ENCODE measurements at places on chromosomes 16 and 17. TPM values are rescaled to one million over a fixed set of nuclear protein-coding genes. Genes with fewer than 3 reads are reported as not detected.

DNA sequence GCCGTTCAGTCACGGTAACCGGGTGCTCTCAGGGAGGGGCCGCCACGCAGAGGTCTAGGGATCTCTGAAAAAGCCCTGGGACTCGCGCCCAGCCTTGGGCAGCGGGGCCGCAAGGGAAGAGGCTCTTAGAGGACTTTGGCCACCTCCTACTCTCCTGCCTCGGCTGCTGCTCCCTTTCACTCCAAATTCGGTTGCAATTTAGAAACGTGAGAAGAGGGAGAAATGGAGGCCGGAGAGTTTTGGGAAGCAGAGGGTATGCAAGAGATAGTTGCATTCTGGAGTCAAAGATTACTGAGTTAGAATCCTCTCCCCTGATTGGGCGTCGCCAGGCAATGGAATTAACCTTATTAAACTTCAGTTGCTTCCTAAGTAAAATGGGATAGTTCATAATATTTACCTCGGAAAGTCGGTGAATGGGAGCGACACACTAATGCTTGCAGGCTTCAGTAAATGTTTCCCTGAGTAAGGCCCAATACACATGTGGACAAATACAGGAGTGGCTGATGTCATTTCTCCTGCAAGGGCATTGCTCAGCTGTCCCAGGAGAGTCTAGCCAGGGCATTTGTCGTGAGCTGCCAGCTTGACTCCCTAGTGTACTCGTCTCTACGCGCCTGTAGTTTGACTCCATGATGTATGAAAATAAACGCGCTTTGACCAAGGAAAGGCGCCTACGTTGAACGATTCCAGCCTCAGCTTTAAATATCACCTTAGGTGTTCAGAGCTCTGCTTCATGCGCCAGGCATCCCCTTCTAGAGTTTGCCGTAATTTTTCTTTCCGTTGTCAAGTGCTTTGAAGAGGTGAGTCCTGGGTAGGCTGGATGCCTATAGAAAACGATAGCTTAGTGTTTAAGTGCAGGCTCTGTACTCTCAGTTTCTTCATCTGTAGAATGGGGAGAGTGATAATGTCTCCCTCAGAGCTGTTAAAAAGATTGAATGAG, 667 bp downstream of the OGFOD1 start:
- DNase-seq: no peak

GRCh38 chr17:46995841-46996571, 17.0 kb upstream of the RPRML start:
- DNase-seq: no peak

GRCh38 chr17:7750321-7750821, 32.8 kb downstream of the DNAH2 start:
- DNase-seq: no peak

- peak; percentile 75 for DNase-seq
Observed at GRCh38 chr17:1532836-1533602, 16.6 kb upstream of the INPP5K start.

DNA sequence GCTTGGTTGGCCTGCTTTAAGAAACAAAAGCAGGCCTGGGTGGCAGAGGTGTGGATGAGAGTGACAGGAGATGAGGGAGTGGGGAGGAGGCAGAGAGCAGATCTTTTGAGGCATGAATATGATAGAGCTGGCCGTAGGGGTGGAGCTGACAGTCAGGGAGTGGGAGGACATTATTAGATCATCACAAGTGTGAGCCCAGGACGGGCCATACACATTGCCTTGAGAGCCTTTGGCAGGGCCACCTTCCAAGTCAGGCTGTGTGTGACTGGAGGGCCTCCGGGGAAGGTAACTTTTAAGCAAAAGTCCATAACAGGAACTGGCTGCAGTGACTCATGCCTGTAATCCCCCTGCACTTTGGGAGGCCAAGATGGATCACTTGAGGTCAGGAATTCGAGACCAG, 26.3 kb downstream of the GINS3 start:
- no peak for DNase-seq

GRB7 gene
- total RNA-seq: 42.4 TPM

- no peak for DNase-seq
Observed at GRCh38 chr17:8062435-8062806, 23.6 kb downstream of the ALOX15B start.

TBC1D3E gene
- total RNA-seq: not detected

DNA sequence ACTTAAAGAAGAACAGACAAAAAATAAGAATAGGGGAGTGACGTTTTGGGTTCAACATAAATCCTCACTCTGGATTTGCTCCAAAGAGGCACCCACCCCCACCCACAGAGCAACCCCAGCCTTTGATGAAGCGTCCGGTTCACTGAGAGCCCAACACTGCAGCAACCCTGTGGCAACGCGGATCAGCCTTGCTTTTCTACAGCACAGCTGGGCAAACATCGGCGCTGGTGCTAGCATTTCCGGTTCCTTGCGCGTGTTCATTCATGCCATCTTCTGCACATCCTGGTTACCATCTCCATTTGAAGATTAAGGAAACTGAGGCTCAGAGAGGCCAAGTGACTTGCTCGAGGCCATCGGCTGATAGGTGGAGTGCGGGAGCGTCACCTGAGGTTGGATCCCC, 8.7 kb upstream of the GINS2 start:
- DNase-seq: no peak

GRCh38 chr16:51816929-51817328, 665.9 kb upstream of the SALL1 start:
- DNase-seq: no peak

DNA sequence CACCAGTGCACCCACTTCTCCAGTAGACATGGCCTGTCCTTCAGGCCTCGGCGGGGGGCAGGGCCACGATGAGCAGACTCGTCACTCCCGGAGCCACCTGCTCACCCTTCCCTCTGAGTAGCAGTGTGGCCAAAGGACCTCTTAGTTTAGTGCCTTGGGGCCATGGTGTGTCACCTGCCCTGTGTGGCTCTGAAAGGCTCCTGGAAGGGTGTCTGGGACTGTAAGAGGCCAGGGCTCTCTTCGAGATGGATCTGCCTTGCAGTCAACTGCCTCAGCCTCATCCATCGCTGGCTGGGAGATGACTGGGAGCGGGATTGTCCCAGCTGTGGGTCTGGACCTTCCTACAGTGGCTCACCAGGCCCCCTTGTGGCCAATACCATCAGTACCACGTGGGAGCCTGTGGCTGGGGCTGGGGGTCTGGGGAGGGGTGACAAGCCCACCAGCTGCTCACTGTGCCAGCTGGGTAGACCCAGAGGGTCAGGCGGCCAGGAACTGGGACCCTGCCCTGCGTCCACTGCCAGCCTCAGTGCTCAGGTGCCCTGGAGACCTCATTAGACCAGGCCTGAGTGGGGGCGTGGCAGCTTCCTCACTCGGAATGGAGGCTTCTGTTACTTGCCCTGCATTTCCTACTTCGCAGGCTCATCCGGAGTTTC, 133.4 kb downstream of the OR1D5 start:
- peak; percentile 89 for DNase-seq

DNA sequence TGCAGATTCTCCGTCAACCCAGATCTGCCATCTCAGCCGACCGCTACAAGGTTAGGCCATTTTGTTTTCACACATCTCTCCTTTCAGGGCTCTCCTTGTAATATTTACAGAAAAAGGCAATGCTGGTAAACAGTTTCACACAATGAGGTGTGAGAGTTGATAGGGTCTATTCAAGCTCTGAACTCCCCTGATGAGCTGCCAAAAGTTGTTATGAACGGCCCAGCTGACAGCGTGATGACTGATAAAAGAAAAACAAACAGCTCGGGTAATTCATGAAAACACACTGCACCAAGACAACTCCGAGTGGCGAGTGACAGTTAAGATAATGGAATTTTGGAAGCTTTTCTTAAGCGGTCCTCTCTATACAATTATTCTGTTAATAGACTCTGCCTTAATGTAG, 68.1 kb upstream of the IRX5 start:
- no peak for DNase-seq

DNA sequence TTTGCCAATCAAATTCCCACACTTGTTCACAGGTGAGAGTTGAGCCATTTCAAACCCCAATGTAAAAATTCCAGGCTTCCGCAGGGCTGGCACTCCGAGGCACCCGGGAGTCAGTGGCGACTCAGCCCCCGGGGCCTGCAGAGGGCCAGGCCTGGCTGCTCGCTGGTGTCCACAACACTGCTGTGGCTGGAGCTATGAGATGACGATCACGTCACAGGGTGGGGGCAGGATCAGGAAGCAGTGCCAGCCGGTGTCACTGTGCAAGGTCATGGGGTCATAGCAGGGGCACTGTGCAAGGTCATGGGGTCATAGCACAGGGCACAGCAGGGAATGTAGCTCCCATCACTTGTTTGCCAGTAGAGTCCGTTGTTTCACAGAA, 7.8 kb downstream of the VPS4A start:
- no peak for DNase-seq

DNA sequence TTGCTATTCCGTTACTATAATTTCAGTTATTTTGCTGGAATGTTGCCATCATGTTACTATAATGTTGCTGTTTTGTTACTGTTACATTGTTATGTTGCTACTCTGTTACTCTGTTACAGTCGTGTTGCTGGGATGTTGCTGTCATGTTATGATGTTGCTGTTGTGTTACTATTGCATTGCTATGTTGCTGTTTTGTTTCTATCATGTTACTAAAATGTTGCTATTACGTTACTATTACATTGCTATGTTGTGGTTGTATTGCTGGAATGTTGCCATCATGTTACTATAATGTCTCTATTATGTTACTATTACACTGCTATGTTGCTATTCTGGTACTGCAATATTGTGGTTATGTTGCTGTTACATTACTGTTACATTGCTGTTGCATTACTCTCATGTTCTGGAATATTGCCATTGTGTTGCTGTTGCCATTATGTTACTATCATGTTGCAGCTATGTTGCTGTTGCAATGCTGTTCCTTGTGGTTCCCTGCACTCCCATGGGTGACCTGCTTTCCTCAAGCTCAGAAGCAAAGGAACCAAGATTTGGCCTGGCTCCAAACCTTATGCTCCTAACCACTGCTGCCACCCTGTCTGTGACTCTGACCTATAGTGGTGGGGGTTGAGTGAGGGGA, 64.4 kb downstream of the ABCC6 start:
- DNase-seq: no peak

PGAP6 gene
- total RNA-seq: 108 TPM

DNA sequence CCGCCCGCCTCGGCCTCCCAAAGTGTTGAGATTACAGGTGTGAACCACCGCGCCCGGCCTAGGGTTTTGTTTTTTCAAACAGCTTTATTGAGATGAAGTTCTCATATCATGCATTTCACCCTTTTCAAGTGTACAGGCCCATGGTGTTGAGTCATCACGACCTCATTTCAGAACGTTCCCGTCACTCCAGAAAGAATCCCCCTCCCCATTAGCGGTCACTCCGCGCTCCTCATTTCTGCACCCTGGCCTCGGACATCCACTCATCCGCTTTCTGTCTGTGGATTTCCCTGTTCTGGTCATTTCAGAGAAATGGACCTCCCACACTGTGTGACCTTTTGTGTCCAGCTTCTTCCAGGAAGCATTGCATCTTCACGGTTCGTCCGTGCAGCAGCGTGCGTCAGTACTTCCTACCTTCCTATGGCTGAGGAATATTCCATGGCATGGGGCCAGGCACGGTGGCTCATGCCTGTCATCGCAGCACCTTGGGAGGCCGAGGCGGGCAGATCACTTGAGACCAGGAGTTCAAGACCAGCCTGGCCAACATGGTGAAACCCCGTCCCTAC, 135.2 kb upstream of the GSE1 start:
- DNase-seq: no peak

FZD2 gene
- 42.8 TPM for total RNA-seq

GRCh38 chr16:89863741-89864526, 9.5 kb upstream of the TCF25 start:
- no peak for DNase-seq

GRCh38 chr16:71467810-71468209, 5.8 kb upstream of the ZNF23 start:
- peak; percentile 47 for DNase-seq

DNA sequence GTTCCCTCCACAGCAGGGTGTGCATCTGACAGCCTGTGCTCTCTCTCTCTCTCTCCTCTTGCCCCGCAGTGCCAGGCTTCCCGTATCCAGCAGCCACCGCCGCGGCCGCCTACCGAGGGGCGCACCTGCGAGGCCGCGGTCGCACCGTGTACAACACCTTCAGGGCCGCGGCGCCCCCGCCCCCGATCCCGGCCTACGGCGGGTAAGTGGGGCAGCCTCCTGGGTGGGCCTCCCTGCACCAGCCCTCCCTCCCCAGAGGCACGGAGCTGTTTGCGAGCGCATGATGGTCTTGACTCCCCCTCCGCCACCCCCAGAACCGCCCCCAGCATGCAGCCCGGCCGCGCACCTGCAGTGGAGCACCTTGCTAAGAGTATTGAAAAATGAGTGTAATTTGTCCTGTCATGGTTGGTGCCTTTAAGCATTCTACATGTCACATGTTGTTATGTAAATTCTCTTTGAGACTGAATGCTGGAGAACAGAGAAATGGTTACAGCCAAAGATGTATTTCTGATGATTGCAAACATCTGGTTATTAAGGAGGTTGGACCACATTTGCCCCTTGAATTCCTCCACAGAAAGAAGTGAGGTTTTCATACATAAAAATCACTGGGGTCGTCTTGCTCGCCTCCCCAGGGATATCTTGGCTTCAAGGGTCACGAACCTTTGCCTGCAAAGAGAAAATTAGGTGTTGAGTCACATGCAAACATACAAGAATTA, 321.3 kb downstream of the RBFOX1 start:
- DNase-seq: no peak

DNA sequence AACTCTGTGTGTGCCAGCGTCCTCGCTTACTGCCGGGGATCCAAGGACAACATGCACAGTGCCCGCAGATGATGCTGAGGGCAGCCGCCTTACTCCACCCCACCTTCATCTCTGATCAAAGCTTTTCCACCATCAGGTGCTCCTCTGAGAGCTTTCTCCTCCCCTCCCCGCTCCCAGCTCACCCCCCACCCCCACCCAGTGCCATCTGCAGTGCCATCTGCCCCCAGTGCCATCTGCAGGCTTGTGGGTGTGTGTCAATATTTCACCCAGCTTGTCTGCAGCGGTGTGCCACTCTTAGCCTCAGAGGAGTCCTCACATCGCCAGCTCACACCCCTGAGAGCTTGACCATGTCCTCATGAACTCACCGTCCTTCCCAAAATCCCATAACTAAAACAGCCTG, 98.2 kb upstream of the NOL11 start:
- DNase-seq: no peak

- DNase-seq: no peak
Observed at GRCh38 chr17:77222356-77222755, 81.6 kb downstream of the SEC14L1 start.

GRCh38 chr16:86850670-86851069, 272.3 kb downstream of the FOXL1 start:
- no peak for DNase-seq

MRM1 gene
- 14.2 TPM for total RNA-seq

DNA sequence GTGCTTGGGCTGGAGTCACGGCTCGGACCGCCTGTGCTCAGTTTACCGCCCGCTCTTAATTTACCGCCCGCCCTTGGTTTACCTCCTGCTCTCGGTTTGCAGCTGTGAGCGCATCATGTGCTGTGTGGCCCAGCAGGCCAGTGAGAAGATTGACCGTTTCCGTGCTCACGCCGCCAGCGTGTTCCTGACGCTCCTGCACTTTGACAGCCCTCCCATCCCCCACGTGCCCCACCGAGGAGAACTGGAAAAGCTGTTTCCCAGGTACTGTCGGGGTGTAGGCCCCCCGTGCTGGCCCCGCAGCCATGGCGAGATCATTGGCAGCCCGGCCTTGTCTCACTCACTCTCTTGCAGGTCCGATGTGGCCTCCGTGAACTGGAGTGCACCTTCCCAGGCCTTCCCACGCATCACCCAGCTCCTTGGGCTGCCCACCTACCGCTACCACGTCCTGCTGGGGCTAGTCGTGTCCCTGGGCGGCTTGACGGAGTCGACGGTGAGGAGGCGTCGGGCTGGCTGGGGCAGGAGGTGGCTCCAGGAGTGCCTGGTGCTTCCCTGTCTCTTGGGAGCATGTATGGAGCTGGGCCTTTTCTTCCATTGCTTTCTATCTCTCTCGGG, 89.3 kb upstream of the ZNF750 start:
- no peak for DNase-seq

- DNase-seq: no peak
Observed at GRCh38 chr16:65774350-65774749, 592.1 kb upstream of the CDH5 start.

All from WTC11 (cell line).